ENCODE measurements at places on chromosomes 6 and 20.

DNA sequence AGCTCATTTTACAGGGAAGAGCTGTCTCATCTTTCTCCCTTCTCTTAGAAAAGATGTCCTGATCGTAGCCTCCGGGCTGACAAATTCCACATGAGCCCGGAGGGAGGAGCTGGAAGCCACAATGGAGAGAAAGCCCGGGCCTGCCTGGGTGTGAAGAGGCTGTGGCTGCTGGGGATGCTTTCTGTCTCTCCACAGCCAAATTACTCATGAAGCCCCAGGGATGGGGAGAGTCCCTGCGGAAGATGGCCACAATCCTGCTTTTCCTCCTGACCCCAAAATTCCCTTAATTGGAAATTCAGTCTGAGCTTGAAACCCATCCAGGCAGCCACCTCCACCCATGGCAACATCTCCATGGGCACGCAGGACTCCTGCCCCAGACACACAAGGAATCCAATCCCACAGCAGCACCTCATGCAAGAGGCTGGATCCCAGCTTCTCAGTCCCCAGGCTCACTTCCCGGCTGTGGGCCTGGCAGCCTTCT, 32.4 kb downstream of the JPH2 start:
- DNase-seq: no peak

GRCh38 chr20:19903168-19903811, 113.9 kb upstream of the NAA20 start:
- no peak for DNase-seq

DNA sequence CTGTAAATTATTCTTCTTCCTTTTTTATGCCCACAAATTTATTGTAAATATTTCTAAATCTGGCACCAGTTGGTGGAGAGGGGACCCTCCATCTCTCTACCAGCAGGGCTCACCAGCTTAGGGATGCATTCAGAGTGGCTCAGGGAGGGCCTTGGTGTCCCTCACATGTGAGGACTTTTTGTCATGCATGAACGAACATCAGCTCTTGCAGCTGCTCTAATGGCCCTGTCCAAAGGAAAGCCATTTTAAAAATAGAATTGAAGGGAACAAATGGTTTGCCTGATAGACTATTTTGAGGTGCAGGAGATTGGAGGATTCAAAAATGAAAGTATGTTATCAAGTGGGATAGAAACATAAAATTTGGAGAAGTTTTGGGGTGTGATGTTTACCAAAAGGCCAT, 37.5 kb upstream of the KLHL31 start:
- no peak for DNase-seq

- no peak for DNase-seq
These were observed 21.4 kb downstream of the CRYBG1 start for GRCh38 chr6:106381881-106382280.

- no peak for DNase-seq
These were observed 27.2 kb downstream of the DUSP22 start for GRCh38 chr6:319177-320131.

DNA sequence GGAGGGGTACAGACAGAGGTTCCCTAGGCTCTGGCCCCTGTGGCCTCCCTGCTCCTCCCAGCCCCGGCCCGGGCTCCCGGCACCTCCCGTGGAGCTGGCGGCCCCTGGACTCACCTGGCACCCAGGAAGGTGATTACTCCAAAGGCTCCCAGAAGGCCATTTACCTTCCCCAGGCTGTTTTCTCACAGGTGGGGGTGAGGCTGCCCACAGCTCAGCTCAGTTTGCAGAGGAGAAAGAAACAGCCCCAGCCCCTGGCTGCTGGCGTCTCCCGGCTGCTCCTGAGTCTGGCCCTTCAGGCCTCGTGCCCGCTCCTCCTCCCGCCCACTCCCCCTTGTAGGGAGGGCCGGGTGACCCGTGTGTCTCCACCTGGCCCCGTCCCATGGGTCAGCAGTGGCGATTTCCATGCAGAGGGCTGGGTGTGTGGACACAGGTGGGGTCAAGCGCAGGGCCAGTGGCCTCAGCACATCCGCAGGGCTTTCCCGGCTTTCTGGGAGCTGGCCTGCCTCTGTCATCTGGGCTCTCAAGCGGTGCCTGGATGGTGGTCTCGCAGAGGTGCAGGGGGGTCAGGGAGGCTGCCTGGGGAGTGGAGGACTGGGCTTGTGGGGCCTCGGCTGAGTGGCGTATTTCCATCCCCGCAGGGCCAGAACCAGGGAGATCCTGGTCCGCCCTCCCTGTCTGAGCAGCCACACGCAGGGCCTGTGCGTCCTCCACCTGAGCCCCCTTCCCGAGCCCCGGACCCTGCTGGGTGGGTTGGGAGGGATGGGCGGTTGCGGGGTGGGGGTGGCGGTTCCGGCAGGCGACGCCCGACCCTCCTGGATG, 20.2 kb upstream of the GATA5 start:
- DNase-seq: no peak

GRCh38 chr6:3741477-3741871, 10.0 kb downstream of the PXDC1 start:
- DNase-seq: no peak

GRCh38 chr20:57195469-57196100, 70.9 kb downstream of the BMP7 start:
- no peak for DNase-seq

- no peak for DNase-seq
These were observed 114.6 kb downstream of the RCAN2 start for GRCh38 chr6:46376562-46377061.
